ENCODE measurements at places on chromosomes 7 and 10.

GRCh38 chr7:5774790-5775189, 6.7 kb downstream of the RNF216 start:
- no peak for DNase-seq

GRCh38 chr10:26802527-26802926, 58.2 kb downstream of the ABI1 start:
- DNase-seq, result no peak

GRCh38 chr7:2680256-2680655, 7.7 kb upstream of the AMZ1 start:
- no peak for DNase-seq

- DNase-seq, result no peak
Observed at GRCh38 chr7:95501261-95501832, 15.6 kb downstream of the ASB4 start.

DNA sequence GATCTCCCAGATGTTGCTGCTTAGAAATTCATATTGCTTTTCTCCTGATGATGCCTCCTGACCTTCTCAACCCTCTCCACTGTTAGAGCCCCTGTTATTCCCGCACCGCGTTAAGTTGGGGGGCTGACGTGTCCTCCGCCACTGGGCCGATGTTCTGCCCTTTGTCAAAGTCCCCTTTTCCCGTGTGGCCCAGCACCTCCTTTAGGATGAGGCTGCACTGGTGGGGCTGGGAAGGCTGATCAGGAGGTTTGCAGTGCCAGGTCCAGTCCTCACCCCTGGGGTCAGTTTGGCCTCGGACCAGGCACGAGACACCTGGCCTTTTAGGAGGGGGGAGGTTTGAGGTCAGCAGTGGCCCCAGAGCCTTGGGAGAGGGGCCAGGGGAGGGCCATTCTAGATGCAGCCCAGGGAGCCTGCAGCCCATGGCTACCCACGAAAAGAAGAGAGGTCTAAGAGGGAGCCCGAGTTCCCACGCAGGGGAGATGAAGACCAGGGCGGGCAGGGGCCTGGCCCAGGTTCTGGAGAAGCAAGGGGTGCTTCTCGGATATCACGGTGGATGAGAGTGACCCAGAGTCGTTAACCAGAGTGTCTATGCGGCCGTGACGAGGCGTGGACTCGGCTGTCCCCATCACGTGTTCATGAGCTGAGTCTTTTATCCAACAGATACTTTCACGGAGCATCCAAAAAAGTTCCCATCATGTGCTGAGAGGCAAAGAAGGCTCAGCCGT, 150.4 kb downstream of the DNAJB6 start:
- DNase-seq, result no peak

DNA sequence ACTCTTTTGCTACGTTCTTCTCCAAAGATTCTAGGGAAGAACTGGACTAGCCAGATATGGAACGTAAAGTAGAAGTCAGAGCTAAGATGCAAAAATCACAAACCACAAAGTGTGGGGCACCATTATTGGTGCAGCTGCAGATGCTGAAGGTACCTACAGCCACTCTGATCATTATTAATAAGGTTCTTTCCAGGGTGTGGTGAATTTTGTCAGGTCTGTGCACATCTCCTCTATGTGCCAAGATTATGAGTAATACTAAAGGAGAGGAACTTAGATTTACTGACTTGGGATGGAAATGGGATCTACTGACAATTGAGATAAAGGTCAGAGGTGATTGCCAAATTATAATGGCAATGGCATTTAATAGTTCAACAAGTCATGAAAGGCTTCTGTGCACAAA, 148.2 kb downstream of the RAPGEF5 start:
- DNase-seq, result no peak

- DNase-seq, result no peak
Observed at GRCh38 chr7:92781117-92781720, 55.2 kb downstream of the CDK6 start.

DNA sequence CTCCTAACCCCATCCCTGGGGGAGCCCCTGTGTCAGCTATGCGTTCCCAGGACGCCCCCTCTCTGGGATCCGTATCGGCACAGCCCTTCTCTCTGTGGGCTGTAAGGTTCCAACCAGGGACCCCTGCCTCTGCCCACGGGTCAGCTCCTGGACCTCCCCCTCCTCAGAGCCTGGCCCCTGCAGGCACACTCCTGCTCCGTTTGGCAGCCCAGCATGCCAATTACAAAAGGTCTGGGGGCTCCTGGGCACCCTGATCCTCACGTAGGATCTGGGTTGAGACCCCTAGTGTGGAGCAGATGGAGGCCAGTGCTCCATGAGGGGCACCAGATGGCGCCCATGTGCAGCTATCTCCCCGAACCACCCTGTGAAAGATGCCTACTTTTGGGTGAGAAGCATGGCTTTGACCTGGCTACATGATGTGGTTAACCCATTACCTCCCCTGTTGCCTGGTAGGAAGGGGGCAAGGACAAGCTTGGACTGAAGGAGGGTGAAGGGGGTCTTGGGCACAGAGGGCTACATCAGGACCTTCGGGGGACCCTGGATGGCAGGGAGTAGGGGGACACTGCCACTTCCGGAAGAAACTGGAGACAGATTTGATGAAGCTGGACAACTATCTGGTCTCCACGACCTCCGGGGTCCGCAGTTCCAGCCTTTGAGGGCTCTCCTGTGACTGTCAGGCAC, 9.0 kb downstream of the TACR2 start:
- peak; percentile 4 for DNase-seq

- DNase-seq, result no peak
Observed at GRCh38 chr10:71390461-71390835, 6.3 kb upstream of the CDH23 start.

DNA sequence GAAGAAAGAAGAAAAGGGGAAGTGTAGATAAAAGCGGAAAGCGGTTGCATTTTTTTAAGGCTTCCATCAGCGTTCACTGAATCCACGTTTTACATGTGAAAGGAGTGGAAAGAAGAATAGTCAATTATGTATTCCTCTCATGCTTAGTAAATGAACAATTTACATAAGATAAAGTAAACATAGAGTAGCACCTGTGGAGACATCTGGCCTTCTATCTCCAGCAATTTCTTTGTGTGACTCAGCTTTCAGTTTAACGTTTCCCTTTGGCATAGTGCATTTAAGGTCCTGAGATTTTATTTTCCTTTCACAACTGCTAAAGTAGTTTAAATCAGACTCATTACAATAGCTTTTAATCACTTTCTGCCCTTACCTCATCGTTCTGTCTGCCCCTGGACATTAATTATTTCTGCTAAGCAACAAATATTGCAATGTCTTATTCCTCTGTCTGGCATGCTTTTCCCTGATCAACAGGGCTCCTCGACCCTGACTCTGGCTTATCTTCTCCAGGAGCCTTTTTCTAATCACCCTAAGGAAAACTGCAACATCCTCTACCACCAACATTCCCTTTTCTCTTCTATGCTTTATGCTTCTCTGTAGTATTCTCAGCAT, 383.5 kb upstream of the VWC2 start:
- DNase-seq, result no peak

DNA sequence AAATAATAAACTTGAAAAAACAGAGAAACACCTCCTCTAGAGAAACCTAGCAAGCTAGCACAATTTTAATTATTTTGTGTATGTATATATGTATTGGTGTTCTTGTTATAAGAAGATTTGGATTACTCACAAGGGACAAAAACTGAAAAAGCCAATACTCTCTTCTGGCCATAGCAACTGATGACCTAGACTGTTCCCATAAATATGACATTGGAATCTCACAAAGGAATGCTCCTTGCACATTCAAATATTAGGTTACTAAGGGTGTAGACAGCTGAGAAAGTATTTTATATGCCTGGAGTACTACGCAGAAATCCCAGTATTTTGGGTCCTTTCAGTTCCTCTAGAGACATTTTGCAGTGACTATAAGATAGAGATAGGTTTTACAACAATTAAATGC, 279.4 kb downstream of the FZD1 start:
- no peak for DNase-seq

DNA sequence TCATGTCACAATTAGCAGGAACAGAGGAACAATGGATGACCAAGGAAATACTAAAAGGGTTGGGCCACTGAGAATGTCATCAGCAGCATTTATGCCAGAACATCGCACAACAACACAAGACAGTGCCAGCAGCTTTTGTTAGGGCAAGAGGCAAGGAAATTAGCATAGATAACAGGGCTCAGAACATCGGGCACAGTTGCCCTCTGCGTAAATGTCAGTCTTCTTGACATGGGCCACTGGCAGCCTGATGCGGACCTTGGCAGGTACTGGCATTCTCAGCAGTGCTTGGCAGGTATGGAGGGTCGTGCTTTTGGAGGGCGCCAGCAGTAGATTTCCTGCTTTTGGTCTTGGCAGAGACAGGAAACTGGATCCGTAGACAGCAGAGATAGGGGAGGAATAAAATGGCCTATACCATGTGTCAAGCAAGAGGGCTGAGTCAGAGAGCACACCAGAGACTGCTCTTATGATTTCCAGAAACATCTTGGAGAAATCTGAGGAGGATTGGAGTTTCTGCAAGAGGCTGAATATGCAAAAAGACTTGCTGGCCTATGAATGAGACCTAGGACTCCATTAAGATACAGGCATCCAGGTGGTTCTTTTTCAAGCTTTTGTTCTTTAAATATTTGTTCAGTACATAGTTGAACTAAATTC, 371.5 kb upstream of the MTPN start:
- DNase-seq, result no peak

DNA sequence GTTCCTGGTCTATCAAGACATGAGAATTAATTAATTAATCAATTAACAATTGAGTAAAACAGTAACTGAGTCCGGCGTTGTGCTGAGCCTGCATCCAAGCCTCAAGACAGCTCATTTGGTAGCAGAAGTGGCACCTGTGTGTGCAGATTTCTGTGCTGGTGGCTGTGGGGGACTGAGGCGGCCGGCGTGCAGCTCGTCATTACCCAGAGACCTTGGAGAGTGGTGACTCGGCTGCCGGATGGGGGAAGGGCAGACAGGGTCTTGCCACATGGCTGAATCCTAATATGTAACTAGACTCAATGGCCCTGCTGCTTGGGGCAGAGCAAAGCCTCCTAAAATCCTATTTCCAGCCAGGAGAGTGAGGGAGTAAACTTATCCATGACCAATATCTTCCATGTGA, 510.2 kb downstream of the TCERG1L start:
- no peak for DNase-seq

DNA sequence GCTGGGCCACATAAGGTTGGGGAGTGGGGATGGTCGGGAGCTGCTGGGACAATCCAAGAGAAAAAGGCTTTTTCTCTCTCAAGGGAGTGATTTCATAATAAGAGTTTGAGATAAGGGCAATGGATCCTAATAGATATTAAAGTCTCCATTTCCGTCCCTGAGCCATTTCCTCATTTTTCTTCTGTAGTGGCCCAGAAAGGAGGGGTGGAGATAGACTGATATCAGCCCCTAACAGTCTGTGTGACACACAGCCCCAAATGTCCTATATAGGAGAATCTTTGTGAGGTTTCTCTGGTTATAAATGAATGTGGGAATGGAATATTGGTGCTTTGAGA, 35.2 kb downstream of the PRSS2 start:
- no peak for DNase-seq

- DNase-seq, result no peak
Observed at GRCh38 chr7:2105917-2106316, 126.8 kb downstream of the MAD1L1 start.

- DNase-seq, result no peak
Observed at GRCh38 chr10:31644931-31645633, 283.5 kb downstream of the ARHGAP12 start.

DNA sequence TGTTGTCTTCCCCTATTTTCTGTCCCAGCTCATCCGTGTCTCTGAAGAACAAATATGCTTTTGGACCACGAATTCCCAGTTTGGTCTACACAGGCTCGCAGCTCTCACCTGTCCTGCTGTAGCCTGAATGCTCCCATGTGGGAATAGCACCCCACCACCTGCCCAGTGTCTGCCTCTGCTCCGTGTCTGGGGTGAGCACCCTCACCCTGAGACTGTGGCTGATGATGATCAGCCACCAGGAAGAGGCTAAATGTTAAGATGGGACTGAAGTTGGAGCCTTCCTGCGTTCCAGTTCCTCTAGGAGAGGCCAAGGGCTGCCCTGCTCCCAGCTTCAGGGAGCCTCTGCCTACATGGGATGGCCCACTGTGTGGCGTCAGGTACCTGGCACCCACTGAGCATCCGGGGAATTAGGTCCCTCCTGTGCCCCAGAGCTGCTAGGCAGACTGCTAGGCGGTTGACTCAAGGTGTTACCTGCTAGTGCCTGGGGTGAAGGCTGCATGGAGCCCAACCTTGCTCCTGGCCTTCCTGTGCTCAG, 3.7 kb downstream of the PGAM2 start:
- no peak for DNase-seq

DNA sequence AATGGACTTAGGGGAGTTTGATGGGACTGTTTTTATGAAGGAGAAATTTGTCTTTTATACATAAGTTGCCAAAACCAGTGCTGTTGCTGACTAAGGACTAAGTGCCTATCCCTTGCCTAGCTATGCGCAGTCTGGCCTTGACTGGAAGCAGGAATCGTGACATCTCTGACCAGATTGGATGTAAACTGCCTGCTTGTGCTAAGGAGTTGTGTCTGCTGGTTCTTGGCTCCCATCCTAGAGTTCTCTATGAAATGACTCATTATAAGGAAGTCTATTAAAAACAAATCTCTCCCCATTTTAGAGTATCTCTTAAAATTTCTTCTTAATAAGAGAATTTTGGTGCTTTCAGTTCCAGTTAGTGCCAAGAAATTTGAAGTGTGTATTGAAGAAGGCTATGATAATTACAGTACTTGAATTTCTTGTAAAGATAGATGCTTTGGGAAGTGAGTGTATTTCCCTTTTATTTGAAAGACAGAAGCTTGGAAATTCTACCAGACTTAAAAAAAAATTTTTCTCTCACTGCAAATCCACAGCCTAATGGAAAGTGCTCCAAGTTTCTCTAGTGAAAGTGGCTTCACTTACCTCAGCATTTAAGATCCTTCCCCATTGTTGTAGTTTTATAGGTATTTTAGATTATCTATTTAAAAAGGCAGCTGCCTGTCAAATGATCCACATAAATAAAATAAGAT, 77.6 kb downstream of the BICC1 start:
- DNase-seq, result no peak

DNA sequence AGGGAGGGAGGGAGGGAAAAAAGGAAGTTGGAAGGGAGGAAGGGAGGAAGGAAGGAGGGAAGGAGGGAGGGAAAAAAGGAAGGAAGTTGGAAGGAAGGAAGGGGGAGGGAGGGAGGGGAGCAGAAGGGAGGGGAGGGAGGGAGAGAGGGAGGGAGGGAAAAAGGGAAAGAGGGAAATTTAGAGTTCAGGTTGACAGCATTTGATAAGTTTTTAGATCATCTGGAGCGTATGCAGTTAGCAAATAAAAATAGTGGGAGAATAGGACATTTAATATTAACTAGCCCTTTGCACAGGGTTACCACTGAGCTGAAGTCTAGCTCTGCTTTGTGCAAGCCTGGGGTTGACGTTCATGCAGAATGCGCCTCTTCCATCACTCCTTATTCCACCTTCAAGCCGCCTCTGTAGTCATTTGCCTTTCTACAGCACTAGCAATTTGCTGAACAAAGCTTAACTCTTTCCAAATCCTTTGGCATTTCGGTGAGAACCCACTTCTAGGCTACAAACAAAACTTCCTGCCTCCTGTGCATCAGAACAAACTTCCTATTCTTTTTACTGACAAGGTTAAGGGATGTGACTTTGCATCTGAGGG, 8.6 kb downstream of the STRA8 start:
- no peak for DNase-seq

- peak; percentile 34 for DNase-seq
Observed at GRCh38 chr7:157690058-157690832, 353.4 kb downstream of the DNAJB6 start.

GRCh38 chr7:1748839-1749173, 78.7 kb downstream of the ELFN1 start:
- DNase-seq, result no peak

- no peak for DNase-seq
Observed at GRCh38 chr7:112550468-112551060, 69.8 kb downstream of the LSMEM1 start.

- DNase-seq, result peak; percentile 51
Observed at GRCh38 chr7:28354601-28355402, 57.5 kb upstream of the CREB5 start.
